ENCODE measurements at places on chromosomes 3 and 15.
A peak's percentile ranks its signal among the peaks of the same experiment; 100 is the strongest.

GRCh38 chr15:101049282-101049681, 130.1 kb downstream of the LRRK1 start:
- no peak for DNase-seq

DNA sequence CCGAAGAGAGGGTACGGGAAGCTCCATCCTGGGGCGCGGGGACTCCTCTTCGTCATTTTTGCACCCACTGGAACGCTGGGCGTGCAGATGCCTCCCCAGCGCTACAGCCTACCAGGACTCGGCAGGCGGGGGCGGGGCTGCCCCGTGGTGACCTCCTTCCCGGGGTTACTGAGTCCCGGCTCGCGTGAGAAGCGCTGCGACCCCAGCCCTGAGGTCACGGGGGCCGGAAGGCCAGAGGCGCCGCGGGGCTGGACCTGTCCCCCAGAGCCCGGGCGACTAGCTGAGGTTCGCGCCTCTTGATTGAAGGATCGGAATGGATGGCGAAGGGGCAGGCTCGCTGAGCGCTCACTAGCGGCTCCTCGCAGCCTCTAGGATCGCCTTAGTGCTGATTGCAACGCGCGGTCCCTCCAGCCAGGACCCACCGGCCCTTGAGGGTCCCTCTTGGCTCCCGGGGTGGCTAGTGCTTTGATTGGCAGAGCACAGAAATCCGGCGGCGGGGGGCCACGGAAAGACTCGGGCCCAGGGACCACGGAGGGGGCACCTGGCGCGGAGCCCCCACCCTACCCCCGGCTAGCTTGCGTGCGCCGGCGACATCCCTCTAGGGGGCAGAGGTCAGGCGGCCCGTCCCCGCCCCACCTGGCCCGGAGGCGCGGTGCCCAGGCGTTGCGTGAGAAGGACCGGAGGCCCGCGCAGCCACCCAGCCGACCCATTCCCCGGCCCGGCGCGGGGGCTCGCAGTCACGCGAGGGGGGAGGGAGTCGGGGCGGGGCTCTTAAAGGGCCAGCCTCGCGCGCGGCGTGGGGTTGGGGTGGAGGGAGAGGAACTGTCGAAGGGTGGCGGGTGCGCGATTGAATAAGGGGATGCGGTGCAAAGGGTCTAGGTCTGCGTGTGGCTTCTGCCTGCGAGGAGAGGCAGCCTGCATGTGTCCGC, 781 bp upstream of the CYP1A1 start:
- DNase-seq, result no peak

DNA sequence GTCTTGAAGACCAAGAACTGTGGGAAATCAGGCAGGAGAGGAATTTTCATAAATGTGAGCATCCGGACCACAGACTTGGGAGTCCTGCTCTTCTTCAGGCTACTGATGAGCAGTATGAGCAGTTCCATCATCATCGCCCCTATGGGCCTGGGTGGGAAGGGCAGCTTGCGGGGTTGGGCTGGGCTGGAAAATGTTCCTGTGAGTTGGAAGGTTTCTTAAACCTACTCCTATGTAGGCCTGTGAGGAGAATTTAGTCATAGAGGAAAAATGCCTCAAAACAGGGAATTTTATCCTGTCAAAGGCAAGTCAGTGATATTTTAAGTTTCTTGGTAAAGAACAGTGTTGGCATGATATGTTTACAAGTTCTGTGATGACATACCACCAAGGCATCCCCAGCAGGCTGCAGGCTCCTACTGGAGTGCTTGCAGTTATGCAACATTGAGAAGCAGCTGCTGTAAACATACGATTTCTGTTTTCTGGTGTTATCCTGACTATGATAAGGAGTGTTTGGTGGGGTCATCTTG, 10.3 kb downstream of the MASP1 start:
- DNase-seq, result no peak

- DNase-seq, result no peak
These were observed 177.7 kb downstream of the THRB start for GRCh38 chr3:24316887-24317383.

GRCh38 chr15:62788224-62788623, 254.3 kb upstream of the TPM1 start:
- no peak for DNase-seq

GRCh38 chr3:33152363-33153360, 38.8 kb downstream of the CRTAP start:
- DNase-seq, result no peak

DNA sequence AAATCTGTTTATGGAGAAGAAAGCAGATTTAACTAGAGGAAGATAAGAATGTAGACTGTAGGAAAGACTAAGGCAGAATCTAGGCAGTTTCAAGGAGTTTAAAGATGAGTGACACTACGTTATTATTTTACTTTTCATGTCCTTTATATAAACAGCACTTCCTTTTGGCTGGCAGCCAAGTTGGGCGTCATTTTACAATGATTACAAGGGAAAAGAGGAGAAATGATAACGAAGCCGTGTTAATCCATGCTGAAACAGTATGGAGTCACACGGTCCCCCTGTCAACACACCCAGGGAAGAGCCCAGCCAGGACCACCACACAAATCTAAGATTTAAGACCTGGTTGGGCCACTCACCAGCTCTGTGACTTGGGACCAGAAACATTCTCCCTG, 83.7 kb upstream of the NEO1 start:
- DNase-seq, result peak; percentile 61

DNA sequence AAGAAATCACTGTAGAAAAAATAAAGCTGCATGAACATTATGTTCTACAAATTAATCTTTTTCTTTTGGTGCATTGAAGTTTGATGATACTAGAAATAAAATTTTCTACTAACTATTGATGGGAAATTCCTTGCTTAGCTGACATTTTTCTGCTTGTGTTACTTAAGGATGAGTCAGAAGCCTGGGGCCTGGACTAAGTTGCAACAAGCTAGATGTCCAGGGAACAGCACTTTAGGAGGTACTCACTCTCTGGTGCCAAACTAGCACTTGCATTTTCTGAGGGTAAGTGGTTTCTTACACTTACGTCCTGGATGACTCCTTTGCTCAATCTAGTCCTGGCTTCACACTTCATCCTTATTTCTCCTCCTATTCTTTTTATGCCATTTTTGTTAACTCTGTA, 945.1 kb downstream of the IGSF11 start:
- DNase-seq, result no peak

- DNase-seq, result no peak
These were observed 5.9 kb upstream of the SYNM start for GRCh38 chr15:99098991-99099390.

- no peak for DNase-seq
These were observed 11.8 kb upstream of the CLN6 start for GRCh38 chr15:68241088-68241935.

DNA sequence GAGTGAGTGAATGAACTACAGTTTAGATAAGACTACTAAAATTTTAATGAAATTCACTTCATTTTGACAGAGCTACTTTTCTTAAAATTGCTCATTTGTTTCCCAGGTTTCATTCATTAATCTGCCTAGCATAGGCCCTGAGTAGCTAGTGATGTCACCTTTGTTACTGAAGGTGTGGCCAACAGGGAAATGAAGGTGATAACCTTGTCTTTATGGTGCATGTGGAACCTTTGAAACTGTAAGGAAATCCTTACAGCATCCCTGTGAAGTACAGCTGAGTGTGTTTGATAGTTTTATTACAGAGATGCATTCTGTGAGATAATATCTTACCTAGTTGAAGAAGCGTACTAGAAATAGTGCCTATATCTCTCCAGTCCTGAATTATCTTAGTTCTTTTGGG, 112.9 kb downstream of the AKAP13 start:
- no peak for DNase-seq

DNA sequence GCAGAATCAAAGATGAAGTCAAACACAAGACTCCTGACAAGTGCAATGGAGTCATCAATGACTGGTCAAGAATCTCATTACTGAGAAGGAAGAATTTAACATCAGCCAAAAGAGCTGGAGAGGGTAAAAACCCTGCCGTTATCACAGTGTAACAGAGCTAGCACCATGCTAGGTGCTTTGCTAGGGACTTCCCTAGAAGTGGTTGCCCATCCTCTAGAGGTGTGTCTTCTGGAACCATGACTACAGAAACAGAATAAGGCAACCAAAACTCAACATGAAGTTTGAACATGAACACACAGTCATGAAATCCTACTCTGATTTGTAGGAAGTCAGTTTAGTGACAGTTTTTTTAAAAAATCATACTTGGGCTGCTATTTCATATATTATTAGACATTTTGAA, 9.5 kb downstream of the ACAD11 start:
- no peak for DNase-seq

GRCh38 chr3:65112751-65113300, 425.0 kb upstream of the ADAMTS9 start:
- DNase-seq, result no peak
